ENCODE measurements at places on chromosomes 3 and 15.

- no peak for DNase-seq
Observed at GRCh38 chr3:7290077-7290825, 429.3 kb downstream of the GRM7 start.

GRCh38 chr15:61849447-61849846 is 210.8 kb downstream of the VPS13C start:
- DNase-seq = no peak

DNA sequence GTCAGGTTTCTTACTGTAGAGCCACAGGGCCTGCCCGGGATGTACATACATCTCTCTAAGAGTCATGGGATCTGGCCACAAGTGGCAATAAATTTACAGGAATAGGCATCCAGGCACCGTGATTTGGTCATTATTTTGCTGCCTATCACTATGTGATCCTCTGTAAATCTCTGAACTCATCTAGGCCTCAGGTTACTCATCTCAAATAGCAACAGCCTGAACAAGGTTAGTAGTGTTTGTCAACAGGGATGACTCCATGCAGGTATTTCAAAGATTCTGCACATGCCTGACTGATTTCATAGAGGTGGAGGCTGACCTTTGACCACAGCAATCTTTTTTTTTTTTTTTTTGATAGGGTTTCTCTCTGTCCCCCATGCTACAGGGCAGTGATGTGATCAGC is 88.8 kb upstream of the TBL1XR1 start:
- DNase-seq = no peak

GRCh38 chr3:114672692-114673447 is 379.0 kb downstream of the TIGIT start:
- no peak for DNase-seq

DNA sequence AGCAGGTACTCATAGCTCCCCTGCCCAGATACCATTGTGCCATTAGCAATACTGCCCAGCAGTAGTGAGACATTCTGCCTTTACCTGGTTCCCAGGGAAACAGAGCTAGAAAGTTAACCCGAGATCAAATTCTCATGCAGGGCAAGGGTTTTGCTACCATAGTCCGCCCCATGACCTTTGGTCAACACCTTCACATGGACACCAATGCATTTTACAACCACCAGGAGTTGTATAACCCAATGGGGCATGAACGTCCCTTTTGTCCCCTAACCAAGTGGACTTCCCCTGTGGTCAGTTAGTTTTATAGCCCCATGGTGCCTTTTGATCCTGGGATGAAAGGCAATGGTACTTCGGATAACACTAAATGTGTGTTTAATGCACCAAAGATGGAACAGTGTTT is 151.7 kb upstream of the IQSEC1 start:
- no peak for DNase-seq

DNA sequence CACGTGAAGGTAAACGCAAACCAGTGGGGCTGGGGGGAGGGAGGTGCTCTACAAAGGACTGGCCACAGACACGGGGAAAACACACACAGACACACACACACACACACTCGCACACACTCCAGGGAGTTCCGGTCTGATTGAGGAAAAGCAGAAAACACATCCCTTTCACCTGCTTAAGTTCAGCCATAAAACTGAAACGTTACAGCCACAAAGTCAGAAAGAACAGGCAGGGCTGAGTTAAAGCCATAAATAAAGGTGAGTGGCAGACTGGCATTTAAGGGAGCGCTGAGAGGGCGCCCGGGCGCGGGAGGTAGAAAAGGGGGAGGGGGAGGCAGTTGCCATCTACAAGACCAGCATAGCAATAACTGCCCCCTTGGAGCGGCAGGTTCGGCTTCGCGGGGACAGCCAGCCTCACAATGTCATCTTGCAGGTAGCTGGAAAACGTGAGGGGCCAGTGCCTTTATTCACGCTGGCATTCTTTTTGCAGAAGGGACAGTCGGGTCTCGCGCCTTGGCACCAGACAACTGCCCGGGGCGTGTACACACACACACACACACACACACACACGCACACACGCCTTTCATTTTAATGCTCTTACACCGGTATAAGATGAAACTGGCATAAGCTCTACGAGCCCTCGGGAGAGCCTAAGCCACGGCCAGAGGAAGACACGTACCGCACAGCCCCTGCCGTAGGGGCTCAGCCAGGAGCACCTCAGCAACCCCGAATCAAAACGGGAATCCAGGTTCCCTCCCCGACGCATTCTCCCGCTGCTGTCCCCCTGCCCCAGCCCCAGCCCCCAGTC is 866 bp downstream of the TNIK start:
- no peak for DNase-seq

DNA sequence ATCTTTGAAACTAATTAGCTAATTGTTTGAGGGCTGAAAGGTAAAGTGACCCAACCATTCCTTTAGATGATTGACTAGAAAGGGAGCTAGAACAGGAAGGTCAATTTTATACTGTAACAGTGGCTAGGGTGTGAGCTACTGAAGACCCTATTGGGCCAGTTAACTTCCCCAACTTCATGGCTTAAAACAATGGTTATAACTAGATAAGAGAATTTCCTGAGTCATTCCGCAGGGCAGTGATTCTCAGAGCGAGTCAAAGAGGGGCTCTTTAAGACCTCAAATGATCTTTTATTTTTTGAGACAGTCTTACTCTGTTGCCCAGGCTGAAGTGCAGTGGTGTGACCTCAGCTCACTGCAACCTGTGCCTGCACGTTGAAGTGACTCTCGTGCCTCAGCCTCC is 33.7 kb upstream of the TTBK2 start:
- DNase-seq = no peak

- DNase-seq = no peak
Observed at GRCh38 chr3:128217702-128218547, 64.6 kb downstream of the EEFSEC start.

DNA sequence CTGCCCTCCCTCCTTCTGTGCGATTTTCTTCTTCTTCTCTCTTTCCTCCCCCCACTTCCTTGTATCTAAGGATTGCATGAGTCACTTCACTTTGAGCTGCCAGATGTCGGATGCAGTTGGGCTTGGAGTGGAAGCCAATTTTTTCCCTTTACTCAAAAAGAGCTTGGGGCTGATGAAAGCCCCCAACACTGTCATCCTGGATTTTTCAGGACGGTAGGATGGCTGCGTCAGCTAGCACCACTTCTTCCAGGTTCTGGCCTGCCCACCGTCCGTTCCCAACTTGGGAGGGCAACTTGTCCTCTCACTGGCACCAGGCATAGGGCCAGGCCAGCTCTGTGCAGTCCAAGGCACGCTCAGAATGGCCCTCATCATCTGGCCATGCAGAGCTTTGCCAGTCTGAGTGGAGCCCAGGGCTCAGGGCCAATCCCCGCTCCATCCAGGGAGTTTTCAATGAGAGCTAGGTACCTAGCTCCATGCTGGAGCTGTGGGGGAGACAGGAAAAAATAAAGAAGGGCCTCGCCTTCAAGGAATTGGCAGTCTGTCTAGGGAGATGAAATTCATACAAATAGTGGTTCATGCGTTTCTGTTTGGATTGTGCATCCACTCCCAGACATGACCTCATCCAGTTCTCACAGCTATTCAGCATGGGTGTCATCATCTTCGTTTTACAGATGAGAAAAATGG is 47.7 kb upstream of the INSYN1 start:
- no peak for DNase-seq

DNA sequence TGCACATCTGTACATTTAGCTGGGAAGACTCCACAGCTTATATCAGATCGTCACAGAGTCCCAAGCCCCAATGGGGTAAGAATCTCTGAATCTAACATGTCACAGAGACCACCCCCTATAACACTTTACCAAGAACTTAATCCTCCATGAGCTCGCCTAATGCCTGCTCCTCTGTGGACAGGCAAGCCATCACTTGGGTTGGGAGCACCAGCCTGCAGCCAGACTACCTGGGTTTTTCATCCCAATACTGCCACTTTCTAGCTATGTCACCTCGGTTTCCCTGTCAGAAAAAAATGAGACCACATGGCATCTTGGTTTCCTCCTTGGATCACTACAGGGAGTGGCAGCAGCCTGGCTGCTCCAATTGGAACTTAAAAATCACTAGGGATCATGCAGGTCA is 277.9 kb upstream of the TLE3 start:
- no peak for DNase-seq

- DNase-seq = no peak
Observed at GRCh38 chr15:64343222-64343621, 12.8 kb downstream of the CSNK1G1 start.

GRCh38 chr3:50521572-50521971 is 18.1 kb upstream of the CACNA2D2 start:
- no peak for DNase-seq

- no peak for DNase-seq
Observed at GRCh38 chr15:80758130-80758745, 20.9 kb upstream of the CEMIP start.

GRCh38 chr3:13407926-13408325 is 12.2 kb downstream of the NUP210 start:
- DNase-seq = no peak

- DNase-seq = no peak
Observed at GRCh38 chr3:97967966-97968365, 4.3 kb downstream of the RIOX2 start.

GRCh38 chr3:14253707-14254382 is 75.2 kb downstream of the LSM3 start:
- no peak for DNase-seq

DNA sequence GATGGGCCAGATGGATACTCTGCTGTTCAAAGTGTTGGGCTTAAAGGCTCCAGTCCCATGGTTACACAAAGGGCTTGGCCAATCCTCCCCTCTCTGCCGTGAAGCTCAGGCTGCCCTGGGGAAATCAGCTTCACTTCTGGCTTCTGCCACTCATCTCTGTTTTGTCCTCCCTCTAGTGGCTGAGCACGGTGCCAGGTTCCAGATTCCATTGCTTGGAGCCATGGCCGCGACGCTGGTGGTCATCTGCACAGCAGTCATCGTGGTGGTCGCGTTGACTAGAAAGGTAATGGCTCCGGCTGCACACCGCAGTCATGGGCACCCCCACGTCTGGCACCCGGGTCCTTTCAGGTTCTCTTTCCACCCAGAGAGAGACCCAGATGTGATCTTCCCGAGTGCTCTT is 5.6 kb downstream of the TIGIT start:
- DNase-seq = no peak

GRCh38 chr3:28019740-28020139 is 221.7 kb upstream of the CMC1 start:
- DNase-seq = no peak

DNA sequence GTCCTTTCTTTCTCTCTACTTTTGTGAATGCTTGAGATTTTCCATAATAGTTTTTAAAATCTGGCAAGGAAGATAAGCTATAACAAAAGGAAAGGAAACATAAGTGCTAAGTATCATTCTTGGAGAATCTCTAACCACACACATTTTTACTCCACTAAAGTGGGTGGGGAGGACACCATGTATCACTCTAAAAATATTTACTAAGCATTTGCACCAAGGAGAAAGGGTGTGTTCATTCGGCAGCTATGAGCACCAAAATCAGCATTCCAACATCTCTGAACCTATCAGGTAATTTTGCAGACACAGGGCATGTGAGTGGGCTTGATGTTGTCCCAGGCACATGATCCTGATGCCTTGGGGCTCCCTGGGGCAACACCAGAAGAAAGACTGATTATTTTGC is 5.5 kb downstream of the B4GALT4 start:
- DNase-seq = no peak

- no peak for DNase-seq
Observed at GRCh38 chr3:128725547-128726022, 398 bp upstream of the RAB7A start.

DNA sequence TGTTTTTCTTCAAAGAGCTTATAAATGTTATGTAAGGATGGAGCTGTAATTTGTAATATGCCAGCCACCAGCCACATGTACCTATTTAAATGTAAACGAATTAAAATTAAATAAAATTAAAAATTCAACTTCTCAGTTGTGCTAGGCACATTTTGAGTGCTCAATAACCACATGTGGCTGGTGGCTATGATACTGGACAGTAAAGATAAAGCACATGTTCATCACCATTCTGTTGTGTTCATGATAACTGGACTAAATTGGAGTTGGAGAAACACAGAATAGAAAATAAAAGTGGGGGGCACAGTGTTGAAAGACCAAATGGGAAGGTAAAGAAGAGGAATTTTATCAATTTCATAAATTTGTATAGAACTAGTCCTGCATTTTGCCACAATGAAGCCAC is 49.8 kb upstream of the DAZL start:
- no peak for DNase-seq

DNA sequence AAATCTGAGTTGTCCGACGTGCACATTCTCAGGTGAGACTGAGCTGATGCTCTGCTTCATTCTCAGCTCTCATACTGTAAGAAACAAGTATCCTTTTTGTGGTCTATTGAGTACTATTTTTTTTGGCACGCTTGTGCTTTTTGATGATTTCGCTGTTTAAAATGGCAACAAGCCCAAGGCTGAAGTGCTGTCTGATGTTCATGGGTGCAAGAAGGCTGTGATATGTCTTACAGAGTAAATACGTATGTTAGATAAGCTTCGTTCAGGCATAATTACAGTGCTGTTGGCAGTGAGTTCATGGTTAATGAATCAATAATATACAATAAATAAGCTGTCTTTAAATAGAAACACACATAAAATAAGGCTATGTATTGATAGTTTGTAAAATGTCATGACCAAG is 27.2 kb downstream of the AQR start:
- no peak for DNase-seq

DNA sequence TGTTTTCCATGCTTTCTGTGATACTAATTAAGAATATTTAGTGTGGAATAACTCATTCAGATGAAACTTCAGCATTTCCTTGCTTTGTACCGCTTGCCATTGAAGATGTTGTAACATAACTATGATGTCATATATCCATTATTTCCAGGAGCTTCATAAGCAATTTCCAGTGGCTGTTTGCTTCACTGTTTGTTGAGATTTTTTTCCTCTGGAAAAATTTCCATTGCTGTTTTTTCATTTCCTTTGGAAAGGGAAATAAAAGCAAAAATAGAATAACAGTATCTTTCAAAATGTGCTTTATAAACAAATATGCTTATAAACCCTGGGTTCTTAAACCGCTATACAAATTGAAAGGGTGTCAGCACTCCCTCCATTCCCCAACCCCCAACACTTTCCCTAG is 319.6 kb upstream of the SEMA6D start:
- no peak for DNase-seq

DNA sequence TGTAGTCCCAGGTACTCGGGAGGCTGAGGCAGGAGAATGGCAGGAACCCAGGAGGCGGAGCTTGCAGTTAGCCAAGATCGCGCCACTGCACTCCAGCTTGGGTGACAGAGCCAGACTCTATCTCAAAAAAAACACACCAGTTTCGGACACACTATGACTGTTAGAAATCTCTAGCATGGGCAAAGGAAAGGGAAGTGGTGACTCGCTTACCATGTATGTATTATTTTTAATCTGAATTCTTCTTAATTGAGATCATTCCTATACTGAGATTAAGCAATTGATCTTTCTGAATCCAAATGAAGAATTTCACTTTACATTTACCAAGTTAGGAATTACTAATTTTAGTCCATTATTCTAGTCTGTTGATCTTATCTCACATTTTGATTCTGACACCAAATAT is 459.2 kb upstream of the ALCAM start:
- DNase-seq = no peak

DNA sequence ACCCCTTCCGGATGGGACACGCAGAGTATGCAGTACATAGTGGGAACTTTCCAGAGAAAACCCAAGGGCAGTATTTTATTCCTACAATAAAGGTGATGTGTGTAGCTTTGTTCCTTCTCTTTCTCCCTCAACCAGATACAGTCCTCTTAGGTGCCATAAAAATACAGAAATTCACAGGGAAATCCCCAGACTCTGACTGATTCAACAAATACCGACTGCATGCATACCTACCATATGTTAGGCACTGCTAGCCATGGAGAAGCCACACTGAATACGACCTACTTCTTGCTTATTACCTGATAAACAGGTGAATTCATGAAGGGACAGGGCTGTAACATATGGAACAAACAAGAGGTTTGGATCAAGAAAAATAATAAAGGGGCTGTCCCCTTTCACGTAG is 228.5 kb downstream of the FOXP1 start:
- DNase-seq = no peak

All from GM12891 (cell line).